ENCODE measurements at places on chromosomes 5 and 9. TPM values are rescaled to one million over a fixed set of nuclear protein-coding genes. Genes with fewer than 3 reads are reported as not detected.

GRCh38 chr9:18296702-18297055 lies 177.3 kb upstream of the ADAMTSL1 start:
- no peak for DNase-seq

- DNase-seq: no peak
Measured at GRCh38 chr9:127943011-127943662, 5.5 kb upstream of the DPM2 start.

Gene FGF1
- not detected for total RNA-seq

Gene GRAMD2B
- total RNA-seq: 9.5 TPM

Gene TMC1
- not detected for total RNA-seq

GRCh38 chr5:174413567-174414314 lies 310.6 kb upstream of the MSX2 start:
- DNase-seq: no peak

DNA sequence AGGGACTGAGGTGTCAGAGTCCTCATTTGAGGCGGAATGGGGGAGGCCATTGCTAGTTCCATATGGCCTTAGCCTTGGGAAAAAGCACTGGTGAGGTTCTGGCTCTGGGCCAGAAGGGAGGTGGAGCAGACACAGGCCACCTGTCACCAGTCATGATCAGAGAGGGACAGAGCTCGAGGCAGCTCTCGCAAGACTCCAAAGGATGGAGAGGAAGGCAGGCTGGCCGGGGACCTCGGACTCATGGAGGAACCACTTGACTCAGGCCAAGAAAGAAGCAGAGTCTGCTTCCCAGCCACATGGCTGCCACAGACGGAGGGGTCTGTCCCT lies 29.2 kb upstream of the NSMF start:
- DNase-seq: no peak

DNA sequence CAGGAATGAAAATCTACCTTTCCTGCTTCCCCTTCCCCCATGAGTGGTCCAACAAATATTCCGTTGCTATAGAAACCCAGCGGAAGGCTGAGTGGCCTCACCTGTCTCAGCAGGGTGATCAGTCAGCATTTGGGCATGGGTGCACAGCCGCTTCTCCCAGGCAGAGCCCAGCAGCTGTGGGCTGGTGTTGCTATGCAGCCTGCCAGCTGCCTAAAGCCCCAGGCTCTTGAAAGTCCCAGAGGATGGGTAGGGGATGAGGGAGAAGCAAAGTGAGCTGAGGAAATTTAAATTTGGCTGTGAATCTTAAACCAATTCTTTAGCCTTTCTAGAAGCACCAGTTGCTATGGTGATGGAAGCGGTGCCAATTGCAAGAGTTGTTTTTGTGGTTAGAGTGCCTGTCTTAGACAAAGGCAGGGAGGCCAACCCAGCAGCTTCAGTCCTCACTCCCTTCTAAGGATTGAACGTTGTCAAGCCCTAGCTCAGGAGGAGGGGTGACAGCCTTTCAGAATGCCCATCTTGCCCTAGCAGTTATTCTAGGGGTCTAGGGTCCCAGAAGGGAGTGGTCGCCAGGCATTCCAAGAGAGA lies 151.5 kb upstream of the PITX1 start:
- DNase-seq: no peak

- DNase-seq: no peak
Measured at GRCh38 chr5:34716986-34717385, 60.9 kb downstream of the RAI14 start.

DNA sequence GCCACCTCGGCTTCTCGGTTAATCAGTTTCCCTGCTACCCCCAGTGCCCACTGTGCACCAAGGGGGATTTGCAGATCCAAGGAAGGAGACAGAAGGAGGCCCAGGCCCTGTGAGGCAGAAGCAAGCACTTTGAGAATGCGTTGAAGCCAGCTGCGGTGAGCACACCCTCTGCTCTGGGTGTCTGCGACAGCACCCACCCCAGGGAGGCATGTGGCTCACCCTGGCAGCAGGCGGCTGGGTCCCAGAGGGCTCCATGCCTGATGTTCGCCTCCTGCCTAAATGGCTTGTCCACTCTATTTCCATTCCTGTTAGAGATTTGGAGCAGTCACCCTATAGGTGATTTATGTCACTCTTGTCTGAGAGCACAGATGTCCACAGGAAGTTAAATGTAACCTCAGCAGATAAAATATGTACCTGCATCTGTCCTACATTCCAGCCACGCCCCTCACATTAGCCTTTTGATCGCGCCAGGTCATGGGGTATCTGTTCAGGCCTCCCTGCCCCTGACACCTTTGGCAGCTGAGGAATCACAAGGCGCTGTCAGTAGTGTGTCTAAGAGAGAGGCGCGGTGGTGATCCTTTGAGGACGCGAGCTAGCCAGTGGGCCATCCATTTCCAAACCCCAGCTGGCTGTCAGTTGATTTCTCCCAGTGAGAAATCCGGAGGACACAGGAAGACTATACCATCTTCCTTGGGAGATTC lies 28.1 kb downstream of the PTGES2 start:
- no peak for DNase-seq

Gene MYORG
- total RNA-seq: 4.6 TPM

DNA sequence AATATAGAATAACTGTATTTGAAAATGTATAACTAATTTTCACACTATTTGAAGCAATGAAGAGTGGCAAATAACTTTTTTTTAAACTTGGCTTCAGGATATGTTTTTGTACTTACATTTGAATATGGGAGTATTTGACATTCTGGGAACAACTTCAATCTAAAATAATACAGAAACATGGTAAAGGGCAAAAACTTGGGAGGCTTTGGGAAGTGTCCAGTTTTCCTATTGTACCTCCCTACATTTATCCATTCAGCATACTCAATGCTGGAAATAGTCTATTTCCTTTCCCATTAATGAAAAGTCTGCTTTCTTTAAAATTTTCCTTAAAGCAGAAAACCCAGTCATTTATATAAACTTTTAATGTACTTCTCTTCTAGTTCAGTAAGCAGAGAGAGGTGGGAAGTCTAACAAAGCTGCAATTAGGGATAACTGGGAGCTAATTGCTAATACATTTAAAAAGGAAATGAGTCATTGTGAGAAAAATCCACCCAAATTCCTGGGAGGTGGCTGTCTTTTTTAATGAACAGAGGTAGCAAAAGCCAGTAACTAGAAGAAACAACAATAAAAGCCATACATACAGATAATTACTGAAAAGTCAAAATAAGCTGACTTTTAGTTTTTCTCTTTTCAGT lies 128.8 kb downstream of the FBN2 start:
- DNase-seq: no peak

Gene LCP2
- total RNA-seq: 194 TPM

Gene ST8SIA4
- 36.2 TPM for total RNA-seq

Gene ESM1
- total RNA-seq: not detected

Gene EDIL3
- not detected for total RNA-seq

- no peak for DNase-seq
Measured at GRCh38 chr5:73540192-73540591, 25.2 kb downstream of the ANKRA2 start.

Gene FBN2
- total RNA-seq: not detected

Gene SLC23A1
- 0.25 TPM for total RNA-seq
